ENCODE measurements at places on chromosomes 5 and 9.
A peak's percentile ranks its signal among the peaks of the same experiment; 100 is the strongest.

DNA sequence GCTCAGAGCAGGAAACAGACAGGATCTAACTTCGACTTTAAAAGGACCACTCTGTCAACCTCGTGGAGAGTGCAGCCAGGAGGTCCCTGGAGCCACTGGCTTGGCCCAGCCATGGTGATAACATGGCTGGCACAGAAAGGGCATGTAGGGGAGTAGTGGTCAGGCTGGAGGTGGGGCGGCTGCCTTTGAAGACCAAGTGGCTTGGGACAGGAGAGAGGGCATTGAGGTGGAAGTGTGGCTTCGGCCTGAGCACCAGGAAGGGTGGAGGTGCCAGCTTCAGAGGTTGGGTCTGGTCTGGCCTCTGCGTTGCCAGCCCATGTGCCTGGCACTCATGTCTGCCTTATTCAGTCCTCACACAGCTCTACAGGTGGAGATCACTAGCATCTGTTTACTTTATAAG is 270.0 kb downstream of the NSG2 start:
- DNase-seq, result no peak

- no peak for DNase-seq
Measured at GRCh38 chr9:119160551-119160950, 208.7 kb downstream of the BRINP1 start.

- peak; percentile 19 for DNase-seq
Measured at GRCh38 chr9:78365748-78366697, 69.1 kb downstream of the PSAT1 start.

- no peak for DNase-seq
Measured at GRCh38 chr9:133054194-133054890, 7.4 kb upstream of the CEL start.

GRCh38 chr9:34365282-34365681 is 11.4 kb downstream of the MYORG start:
- no peak for DNase-seq

DNA sequence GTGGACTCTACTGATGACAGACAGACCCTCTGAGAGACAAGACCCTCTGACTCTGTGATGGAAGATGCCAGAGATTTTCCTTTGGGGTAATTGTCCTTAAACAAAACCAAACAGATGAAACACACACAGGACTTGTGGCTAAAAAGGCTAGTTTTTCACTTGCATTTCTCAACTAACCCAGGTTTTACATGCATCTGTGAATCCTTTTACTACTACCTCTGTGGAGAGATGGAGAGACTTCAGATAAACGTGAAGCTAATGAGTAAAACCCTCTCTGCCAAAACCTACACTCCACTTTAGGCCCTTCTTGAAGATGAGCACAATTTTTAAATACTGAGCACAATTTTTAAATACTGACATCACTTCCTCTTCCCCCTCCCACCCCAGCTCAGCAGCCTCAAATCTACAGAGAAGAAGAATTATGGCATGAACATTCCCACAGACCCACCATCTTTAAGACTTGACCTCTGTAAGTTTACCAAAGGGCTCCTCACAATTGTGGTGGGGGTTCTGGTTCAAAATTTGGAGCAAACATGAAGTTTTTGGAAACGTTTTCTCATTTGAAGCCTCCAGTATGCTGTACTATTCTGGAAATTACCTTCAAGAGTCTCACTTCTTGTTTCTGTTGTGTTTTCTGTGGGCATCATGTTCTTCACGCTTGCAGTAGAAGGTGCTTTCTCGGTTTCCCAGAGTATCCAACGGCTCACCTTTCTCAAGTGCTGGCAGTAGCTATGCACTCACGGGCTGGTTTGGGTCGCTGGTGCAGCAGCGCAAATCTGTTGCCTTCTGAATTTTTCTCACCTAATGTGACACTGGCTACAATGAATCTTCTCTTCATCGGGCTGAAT is 42.7 kb downstream of the ACER2 start:
- no peak for DNase-seq

- DNase-seq, result no peak
Measured at GRCh38 chr9:133004091-133004998, 25.9 kb downstream of the GFI1B start.

- DNase-seq, result no peak
Measured at GRCh38 chr5:91306497-91306896, 76.6 kb downstream of the ARRDC3 start.

- DNase-seq, result no peak
Measured at GRCh38 chr9:86547571-86547970, 193.4 kb upstream of the TUT7 start.

GRCh38 chr5:113375480-113376060 is 59.2 kb downstream of the TSSK1B start:
- DNase-seq, result no peak

DNA sequence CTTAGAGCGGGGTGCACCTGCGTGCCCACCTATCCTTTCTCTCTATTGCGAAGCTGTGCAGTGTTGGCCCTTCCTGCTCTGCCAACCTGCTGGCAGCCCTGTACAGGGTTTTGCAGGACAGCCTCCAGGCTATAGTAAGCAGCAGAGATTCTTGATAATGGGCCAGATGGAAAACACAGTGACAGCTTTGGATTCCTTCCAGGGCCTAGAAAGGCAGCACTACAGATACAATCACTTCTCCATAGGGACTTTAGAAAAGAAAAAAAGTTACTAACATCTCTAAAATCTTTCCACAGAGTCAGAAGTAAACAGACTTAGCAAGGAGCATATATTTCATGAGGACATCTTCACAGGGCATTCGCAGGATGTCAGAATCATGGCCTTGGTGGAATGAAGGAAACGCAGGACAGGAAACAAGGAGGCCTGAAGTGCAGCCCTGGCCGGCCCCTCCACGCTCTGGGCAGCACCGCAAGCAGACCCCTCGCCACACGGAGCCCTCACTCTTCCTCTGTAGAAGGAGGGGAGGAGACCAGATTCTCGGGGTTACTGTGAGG is 172.1 kb upstream of the GAS1 start:
- peak; percentile 95 for DNase-seq

- peak; percentile 86 for DNase-seq
Measured at GRCh38 chr5:134247428-134248224, 21.8 kb upstream of the PPP2CA start.

GRCh38 chr9:77648234-77649108 is at the start of gene GNA14:
Gene GNA14 (minus strand): TSS chr9:77648322. CDS start chr9:77647793, 529 bp downstream.
- no peak for DNase-seq

DNA sequence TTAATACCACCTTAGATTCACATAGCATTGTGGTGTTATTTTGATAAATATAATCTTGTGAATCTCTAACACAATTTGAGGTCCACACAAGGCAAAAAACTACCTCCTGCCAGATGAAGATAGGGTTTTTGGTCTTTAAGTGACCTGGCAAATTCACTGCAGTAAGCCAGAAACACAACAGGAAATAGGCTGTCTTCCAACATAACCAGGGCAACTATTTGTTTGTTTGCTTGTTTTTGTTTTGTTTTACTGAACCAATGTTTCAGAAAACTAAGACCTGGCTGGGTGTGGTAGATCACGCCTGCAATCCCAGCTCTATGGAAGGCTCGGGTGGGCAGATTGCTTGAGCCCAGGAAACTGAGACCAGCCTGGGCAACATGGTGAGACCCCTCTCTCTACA is 95.5 kb downstream of the USP20 start:
- DNase-seq, result no peak

DNA sequence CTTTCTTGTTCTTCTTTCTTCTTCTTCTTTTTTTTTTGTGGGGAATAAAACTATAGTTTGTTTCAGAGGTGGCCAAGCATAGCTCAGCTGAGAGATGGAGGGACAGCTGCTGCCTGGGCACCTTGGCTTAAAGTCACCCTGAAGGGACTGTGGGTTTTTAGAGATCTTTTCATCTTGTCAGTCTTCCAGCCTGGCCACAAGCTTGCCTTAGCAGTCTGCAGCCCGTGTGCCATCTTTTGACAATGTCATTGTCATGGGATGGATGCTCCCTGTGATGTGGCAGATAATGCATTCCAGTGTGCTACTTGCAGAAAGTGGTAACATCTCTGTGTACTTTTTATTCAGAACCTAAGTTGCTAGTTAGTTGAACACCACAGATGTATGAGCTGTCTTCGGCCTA is 280.8 kb downstream of the FANCC start:
- DNase-seq, result no peak

DNA sequence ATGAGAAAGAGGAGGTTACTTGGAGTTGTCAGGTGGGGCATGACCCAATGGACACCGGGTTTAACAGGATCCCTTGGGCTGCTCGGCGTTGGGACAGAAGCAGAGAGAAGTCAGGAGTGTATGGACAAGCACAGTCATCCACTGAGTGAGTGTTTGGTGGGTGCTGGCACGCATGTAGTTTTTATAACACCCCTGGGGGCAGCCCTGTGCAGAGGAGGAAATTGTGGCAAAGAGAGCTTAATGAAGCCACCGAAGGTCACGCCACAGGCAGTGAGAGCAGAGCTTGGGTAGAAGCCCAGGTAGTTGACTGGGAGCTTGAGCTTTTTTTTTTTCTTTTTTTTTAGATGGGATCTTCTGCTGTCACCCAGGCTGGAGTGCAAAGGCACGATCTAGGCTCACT is 43.2 kb upstream of the IER5L start:
- no peak for DNase-seq

GRCh38 chr5:154709368-154710305 is 45.5 kb upstream of the LARP1 start:
- peak; percentile 43 for DNase-seq

DNA sequence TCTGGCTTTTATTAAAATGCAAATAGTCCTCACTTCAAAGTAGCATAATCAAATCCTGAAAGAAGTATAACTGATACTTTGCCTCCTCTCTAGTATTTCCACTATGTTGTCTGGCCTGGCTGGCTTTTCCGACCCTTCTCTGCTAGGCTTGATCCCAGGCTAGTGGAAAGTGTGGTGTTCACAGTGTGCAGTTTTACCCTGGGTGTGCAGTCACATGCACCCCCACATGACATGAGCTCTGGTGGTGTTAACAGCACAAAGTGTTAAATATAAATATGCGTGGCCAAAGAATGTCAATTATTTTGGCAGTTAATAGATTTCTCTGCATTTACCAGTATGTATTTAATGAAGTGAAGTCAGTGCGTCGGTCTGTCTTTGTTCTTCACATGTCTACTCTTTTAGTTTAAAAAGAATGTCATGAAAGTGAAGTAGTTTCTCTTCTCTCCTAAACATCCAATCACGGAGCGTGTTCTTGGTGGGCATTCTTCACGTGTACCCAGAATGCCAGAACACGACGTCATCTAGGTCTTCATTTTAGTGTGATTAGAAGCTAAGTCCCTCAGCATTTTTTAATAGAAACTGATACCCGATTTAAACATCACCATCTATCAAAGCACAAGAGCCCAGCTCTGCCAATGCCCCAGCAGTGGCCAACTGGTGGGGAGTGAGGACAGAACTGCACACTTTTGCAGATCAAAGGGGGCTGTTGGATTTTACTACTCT is 286.4 kb downstream of the FANCC start:
- no peak for DNase-seq

DNA sequence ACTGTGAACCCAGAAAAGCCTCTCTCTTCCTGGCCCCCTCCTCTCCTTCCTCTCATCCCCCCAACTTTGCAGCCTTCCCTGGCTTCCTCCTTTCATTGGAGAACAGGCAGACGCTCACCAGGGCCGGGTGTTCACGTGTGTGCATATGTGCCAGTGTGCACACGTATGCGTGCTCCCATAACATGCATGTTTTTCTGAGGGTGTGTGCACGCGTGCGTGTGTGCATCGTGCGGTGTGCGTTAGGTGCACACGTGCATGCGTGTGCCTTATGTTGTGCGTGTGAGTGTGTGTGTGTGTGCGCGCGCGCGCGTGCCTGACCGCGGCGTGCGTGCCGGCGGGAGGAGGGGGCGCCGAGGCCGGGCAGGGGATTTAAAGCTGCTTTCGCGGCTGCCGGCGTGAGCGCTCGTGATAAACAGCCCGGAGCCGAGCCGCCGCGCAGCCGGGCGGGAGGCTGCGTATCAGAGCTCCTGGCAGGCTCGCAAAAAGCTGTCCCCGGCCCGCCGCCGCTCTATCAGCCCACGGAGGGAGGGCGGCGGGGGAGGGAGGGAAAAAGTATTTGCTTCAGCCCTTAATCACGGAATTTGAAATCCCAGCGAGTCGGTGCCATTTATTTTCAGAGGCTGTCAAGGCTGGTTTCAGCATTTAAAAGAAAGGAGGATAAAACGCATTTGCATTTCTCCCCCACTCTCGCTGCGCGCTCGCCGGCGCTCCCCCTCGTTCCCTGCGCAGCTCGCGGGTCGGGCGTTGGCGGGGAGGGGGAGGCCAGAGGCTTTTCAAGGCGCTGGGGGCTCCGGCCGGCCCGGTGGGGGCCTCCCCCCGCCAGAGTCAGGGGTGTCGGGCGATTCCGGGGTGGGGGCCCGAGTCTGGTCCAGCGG is 183.9 kb downstream of the C9orf50 start:
- DNase-seq, result peak; percentile 68

DNA sequence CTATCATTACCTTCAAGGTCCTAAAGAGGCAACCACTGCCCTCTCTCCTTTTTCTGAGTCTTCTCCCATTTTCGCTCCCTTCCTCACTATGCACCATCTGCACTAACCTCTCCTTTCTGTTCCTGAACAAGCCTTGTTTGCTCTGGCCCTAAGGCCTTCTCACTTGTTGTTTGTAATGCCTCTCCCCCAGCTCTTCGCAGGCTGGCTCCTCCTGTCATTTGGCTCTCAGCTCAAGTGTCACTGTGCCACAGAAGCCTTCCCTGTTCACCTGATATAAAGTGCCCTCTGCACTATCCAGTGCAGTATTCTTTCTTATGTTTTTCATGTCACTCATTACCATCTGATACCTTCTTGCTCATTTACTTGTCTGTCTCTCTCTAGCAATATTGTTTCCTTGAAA is 303.7 kb downstream of the KCNN2 start:
- DNase-seq, result no peak

- no peak for DNase-seq
Measured at GRCh38 chr9:127092041-127092608, 30.3 kb downstream of the ANGPTL2 start.

- no peak for DNase-seq
Measured at GRCh38 chr5:139378941-139379361, 4.1 kb downstream of the SLC23A1 start.

GRCh38 chr9:88807426-88807825 is 183.8 kb upstream of the S1PR3 start:
- no peak for DNase-seq

DNA sequence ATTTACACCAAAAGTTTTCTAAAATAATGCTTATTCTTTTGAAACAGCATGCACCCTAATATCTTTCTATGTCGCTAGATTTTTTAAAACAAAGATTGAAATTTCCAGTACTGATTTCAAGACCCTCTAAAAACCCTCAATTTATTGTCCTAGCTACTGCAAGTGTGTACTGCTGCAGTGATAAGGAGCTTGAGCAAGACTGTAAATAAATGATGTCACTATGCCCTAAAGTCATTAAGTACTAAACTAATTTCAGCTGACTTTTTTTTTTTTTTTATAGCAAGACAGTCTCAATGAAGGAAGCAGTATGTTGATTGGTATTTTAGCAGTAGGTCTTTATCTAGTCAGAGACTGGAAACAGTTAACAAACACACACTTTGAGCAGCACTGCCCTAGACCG is 12.2 kb upstream of the MIER3 start:
- DNase-seq, result no peak

DNA sequence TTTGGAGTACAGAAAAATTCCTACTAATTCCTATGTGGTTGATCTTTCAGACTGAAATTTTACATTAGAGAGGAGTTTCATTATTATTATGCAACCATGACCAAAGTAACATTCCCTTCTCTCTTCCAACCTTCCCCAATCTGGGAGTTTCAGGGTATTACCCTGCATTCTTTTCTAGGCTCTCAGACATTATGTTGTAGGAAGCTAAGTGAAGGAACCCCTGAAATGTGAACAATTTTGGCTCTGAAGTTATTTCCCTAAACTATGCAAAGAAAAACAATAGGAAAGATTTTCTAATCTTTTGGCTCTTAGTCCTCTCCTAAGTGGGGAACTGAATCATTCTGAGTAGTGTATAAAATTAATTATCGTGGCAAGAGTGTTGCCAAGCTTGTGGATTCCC is 63.3 kb upstream of the ZFAND5 start:
- DNase-seq, result peak; percentile 92
